Lung microvascular endothelial cell (primary cell): ENCODE measurements at places on chromosomes 16 and 17.

DNA sequence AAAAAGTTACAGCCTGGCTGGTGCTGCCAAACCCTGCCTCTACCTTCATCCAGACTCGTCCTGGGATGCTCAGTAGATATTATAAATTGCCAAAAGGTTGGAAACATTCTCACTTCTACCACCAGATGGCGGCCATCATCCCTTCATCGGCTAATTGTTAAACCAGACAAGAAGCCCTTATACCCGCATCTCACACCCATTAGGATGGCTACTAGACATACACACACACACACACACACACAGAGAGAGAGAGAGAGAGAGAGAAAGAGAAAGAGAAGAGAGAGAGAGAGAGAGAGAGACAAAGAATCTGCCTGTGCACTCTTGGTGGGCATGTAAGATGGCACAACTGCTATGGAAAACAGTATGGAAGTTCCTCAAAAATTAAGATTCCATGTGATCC, 15.0 kb upstream of the SCIMP start:
- DNase-seq = peak; percentile 76

GRCh38 chr17:80594431-80595269, 50.0 kb downstream of the RPTOR start:
- DNase-seq = no peak

GRCh38 chr17:55433629-55434422, 12.2 kb upstream of the MMD start:
- peak; percentile 80 for DNase-seq

DNA sequence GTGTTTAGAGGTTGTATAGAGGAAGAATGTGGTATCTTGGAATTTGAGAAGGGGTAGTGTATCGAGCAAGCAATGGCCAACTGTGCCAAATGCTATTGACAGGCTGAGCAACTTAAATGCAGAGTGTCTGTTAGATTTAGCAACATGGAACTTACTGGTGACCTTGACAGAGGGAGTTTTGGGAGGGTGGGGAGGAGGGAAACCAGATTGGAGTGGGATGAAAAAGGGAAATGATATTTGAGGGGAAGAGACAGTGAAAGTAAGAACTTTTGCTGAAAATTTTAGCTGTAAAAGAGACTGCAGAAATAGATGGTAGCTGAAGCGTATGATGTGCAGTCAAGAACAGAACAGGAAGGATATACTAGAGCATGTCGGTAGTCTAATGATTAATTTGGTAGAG, 1.1 kb downstream of the LRRC36 start:
- DNase-seq = no peak

DNA sequence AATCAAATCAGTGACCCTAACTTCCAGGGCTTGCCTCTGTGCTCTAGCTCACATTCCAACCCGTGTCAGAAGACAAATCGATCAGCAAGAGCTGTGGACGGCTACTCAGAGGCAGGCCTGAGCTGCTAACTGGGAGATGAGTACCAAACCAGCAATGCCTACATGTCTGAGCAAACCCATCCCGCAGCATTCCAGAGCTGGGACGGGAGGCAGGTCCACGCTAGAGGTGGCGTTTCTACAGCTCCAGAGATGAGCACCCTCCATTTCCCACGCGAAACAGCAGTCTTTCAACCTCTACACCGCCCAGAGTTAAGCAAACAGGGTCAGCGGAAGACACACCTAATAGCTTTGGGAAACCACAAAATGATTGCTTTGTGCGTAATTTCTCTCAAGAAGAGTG, 6.5 kb downstream of the NXN start:
- DNase-seq = no peak

DNA sequence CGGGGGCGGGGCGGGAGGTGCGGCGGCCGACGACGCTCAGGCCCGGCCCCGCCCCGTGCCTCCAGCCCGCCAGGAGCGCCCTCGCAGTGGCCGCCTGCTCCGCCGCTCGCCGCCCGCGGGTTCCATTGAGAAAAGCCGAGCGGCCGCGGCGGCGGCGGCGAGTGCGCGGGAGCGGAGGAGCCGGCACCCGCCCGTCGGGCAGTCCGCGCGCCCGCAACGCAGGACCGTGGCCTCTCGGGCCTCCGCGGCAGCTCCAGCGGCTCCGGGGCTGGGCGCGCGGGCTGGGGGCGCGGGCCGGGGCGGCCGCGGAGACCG, at the start of gene ZFPM1:
TSS of gene ZFPM1 (plus strand) at position 64 of the 315 bp plus-strand sequence. CDS start 359 bp downstream, outside the sequence.
- no peak for DNase-seq

GRCh38 chr16:55047903-55048497, 117.3 kb downstream of the IRX5 start:
- DNase-seq = no peak

DNA sequence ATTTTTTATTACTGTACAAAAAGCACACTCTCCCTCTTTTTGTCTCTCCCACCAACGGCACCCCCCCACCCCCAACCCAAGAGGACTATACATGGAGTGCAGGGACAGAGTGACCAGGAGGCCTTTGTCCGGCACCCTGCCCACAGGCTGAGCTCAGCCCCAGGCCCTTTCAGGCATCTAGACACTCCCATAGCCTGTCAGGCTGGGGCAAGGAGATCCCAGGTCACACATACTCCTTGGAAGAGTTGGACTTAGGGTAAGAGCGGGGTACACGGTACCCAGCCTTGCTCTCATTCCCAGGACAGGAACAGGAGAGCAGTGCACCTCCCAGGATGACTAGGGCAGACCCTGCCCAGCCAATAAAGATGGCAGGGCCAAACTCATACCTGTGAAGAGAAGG, 2.1 kb downstream of the CLDN7 start:
- DNase-seq = no peak

DNA sequence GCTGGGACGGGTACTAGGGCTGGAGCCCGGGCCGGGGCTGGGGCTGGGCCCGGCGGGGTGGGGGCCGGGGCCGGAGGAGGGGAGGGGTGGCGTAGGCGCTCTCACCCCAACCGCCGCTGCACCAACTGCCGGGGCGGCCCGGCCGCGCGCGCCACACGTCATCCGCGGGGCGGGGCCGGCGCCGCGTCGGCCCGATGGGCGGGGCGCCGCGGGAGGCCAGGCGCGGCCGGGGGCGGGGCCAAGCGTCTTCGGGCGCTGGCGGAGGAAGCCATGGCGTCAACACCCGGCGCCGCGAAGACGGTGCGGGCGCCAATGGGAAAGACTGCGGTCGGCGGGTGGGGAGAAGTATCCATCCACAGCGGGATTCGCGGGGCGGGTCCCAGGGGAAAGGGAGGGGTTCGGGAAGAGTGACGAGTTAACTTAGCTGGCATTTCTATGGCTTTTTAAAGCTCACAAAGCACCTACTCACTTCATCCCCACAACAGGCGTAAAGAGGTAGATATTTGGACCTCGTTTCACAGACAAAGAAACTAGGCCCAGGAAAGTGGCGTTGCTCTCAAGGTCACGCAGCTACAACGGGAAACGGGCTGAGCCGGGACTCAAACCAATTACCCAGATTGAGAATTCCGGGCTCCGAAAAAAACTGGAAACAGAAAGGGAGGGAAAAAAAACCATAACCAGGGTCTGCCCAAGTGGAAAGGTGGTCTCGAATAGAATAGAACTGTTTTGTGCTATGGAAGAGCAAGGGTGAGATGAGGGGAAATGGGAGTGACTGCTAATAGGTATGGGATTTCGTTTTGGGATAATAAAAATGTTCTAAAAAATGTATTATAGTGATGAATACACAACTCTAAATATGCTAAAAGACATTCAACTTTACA, at the start of gene SPAG9:
TSS of gene SPAG9 (minus strand) at position 130 of the 881 bp plus-strand sequence. CDS start 212 bp downstream, outside the sequence.
- peak; percentile 97 for DNase-seq

DNA sequence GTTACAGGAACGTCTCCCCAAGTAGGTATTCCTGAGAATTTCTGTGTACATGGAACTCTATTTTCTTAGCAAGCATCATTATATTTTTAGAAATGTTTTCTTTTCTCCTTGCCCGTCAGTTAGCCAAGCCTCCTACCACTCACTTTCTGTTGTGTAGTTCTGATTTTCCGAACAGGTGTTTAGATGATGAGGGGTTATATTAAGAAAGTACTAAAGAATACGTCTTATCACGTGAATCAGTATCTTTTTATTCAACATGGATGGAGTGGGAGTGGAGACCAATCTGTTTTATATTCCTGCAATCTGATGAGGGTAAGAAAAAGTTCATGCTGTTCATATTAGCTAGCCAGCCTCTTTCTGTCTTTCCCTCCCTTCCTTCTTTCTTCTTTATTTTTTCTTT, 29.4 kb downstream of the MSI2 start:
- DNase-seq = no peak

DNA sequence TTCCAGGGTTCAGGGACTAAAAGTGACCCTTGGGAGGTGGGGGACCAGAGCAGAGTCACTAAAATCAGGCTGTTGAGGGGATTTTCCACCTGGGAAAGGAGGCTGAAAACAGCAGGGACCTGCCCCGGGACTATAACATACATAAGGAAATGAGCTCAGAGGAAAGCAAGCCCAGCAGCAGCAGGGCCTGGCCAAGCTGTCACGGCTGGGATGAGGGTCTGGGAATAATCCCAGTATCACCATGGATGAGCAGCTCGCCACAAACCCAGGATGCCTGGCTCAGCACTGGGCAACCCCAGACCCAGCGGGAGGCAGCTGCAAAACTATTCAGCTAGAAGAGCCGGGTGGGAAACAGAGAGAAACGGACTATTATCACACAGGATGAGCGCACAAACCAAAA, 72.4 kb downstream of the RPH3AL start:
- peak; percentile 67 for DNase-seq

DNA sequence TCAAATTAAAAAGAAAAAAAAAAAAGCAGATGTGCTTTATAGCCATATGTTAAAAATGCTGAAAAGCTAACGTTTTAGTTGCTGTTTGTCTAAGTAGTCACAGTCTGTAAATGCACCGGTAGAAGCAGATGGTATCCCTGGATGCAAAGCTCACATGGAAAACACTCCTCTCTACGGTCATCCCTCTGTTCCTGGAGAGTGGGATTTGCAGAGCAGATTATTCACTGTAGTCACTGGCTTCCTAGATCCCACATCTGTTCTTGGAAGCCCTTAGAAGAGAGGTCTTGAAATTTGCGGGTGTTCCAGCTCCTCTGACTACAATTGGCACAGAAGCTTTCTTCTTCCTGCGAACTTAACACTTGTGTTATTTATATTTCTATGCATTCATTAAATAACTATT, 186.6 kb downstream of the PMP22 start:
- no peak for DNase-seq

- no peak for DNase-seq
Measured at GRCh38 chr17:79803421-79803996, 6.6 kb upstream of the CBX8 start.

GRCh38 chr16:77213542-77214106, 14.4 kb downstream of the SYCE1L start:
- DNase-seq = peak; percentile 93

DNA sequence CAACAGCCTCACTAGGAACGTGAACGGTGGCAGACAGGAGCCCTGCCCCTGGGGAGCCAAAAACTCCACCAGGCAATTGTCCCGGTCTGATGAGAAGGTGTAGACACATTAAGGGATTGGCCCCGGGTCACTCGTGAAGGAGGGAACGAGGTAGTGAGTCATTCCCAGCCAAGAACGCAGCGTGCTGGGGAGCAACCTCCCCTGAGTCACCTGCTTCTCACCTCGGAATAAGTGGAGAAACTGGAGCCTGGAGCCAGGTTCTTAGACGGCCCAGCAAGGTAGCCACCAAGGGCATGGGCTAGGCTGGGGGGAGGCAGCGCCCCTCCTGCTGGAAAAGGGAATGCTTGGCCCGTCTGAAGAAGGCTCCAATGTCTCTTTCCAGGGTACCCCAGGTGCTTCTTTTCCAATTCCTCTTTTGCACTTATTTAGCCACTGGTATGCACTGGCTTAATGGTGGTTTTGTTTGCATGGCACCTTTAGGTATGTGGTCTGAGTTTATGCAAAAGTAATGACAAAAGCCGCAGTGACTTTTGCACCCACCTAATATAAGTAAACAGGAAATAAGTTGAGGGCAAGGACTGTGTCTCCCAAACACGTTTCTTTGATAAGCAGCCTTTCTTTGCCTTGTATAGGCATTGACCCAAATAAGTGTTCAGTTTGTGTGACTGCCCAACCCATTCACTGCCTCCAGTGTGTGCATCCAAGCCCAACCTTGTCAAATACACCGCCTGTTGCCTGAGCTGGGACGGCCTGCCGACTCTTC, 1.8 kb upstream of the HELZ start:
- peak; percentile 34 for DNase-seq
